ENCODE measurements at places on chromosomes 1 and 21. TPM values are rescaled to one million over a fixed set of nuclear protein-coding genes. Genes with fewer than 3 reads are reported as not detected.

PI4KB gene
- 41.0 TPM for total RNA-seq

SLC45A3 gene
- 1.7 TPM for total RNA-seq

HRNR gene
- not detected for total RNA-seq

ARHGAP30 gene
- not detected for total RNA-seq

GRCh38 chr1:10063878-10064277, 31.1 kb downstream of the UBE4B start:
- DNase-seq = no peak

DNA sequence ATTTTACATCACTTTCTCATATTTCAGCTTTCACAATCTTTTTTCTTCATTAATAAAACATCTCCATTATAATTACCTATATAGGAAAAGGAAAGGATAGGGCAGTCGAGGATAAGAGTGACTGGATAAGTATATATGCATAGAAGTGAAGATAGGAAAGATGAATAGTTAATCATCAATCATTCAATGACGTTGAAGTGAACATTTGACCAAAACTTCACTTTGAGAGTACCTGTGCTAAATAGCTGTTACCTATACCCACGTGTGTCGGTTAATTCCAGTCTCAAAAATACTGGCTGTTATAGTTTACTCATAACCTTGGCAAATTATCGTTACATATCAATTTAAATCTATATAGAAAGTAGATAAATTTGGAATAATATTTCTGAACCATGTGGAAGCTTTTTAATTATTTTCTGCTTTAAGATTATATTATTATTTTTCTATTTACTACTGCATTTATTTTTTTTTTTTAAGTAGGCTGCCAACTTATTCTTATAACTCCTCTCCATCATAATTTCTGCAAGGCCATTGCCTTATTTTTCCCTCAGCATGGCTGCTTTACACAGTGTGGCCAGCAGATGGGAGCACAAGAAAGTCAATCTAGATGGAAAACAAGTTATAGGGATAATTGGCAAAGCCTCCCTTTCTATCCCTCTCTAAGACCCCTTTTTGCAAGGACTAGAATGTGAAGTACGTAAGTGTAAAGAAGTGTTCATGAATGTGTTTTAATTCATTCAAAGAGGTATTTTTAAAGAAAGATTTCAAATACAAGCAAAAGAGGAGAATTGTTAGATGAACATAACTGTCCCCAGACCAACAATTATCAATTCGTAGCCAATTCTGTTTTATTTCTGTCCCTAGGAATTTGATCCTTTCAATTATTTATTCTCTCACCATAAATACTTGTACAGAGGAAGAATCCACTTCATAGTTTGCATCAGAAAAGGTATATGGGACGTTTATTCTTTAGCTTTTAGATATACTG, 290.4 kb downstream of the KCNT2 start:
- peak; percentile 66 for DNase-seq

- DNase-seq = no peak
Observed at GRCh38 chr1:46689897-46690296, 18.2 kb downstream of the TEX38 start.

DNA sequence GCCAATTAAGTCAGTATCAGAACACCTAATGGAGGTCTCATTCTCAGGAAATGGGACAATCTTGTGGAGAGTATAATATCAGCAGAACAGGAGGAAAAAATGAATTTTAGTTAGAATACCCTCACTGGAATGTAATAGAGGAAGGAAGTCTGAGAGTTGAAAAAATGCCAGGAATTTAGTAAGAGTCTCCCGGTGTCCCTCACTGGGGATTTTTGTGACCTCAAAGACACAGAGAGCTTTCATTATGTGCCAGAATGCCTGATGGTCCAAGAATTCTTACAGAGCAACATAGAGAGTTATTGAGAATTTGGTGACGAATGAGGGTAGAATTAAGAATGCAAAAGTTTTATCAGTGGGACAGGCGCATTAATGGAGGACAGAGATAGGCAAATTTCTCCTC, 443.5 kb upstream of the B3GALT2 start:
- DNase-seq = no peak

DNA sequence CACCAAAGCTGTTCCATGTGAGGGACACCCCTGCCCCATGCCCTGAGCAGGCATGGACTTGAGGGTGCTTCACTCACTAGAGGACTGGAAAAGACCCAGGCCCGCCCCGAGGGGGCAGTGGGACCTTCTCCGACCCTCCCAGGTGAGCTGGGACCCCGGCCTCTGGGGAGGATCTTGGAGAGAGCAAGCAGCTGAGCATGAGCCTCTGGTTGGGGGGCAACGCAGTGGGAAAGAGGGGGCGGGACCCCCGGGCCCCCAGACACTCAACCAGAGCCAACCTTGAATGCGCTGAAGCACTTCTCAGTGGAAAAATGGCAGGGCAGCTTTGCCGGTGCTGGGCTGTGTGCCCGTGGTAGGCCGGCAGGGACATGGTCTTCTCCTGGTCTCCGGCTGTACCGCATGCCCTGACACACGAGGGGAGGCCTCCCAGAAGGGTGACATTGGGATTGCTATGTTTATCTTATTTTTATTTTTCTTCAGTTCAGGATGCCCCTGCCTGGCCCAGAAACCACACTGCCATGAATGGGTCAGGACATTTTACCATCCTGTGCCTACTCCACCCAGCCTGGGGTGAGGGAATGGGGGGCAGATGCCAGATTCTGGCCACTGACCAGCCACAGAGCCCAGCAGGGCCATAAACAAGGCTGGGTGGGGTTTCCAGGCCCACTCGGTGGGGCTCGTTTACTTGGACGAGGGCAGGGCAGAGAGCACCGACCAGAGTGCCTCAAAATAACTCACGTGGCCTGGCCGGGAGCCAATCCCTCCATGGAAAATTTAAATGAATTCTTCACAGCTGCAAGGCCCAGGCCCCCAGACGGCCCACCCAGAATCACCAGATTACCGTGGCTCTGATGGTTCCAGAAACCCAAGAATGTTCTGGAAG, 17.2 kb upstream of the LAPTM5 start:
- no peak for DNase-seq

Measured in fibroblast of the aortic adventitia (primary cell).